ENCODE measurements at places on chromosomes 12 and 14.
A peak's percentile ranks its signal among the peaks of the same experiment; 100 is the strongest.

- DNase-seq = peak; percentile 52
Observed at GRCh38 chr12:68617160-68617926, 6.6 kb downstream of the RAP1B start.

- no peak for DNase-seq
Observed at GRCh38 chr14:85616886-85617285, 86.9 kb downstream of the FLRT2 start.

DNA sequence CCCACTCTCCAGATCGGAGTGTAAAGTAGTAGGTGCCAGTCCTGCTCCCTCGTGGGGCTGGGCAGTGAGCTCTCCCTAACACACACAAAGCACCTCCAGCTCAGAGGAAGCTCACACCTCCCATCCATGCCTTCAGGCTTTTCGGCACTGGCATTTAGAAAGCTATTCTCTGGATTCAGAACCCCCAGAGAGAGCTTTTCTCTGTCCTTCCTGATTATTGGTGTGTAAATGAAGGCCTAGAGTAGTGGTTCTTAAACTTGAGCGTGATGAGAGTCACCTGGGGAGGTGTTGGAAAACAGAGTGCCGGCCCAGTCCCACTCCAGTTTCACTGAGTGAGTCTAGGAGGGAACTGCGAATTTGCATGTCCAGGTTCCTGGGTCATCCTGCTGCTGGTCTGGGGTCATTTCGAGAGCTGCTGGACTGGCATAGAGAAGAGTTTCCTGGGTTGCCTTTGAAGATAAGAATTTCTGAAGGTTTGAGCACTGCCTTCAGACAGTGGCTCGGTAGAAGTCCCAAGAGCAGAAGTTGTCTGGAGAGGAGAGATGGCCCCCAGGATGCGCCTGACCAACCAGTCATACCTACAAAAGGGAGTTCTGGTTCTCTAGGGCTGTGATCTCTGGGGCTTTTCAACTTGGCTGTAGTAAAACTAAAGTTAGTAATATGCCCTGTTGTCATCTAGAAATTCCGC lies 15.1 kb downstream of the CD9 start:
- no peak for DNase-seq

GRCh38 chr12:84572196-84572595 lies 340.4 kb downstream of the SLC6A15 start:
- DNase-seq = no peak

DNA sequence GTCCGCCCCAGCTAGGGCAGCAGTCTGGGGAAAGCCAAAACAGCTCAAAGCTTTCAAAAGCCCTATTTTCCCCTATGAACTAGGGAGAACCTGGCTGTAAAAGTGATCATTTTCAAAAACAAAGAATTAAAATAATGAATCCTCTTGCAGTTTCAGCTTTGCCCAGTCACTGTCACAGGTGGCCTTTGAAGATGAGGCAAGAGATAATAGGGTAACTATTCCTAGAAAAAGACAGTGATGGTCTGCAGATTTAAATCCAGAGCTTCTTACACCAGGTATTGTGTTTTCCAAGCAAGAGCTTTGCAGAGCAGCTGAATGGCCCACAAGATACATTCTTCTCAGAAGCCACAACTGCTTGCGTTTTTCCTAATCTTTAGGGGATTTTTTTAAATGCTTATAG lies 80.2 kb upstream of the NUDT4 start:
- no peak for DNase-seq

DNA sequence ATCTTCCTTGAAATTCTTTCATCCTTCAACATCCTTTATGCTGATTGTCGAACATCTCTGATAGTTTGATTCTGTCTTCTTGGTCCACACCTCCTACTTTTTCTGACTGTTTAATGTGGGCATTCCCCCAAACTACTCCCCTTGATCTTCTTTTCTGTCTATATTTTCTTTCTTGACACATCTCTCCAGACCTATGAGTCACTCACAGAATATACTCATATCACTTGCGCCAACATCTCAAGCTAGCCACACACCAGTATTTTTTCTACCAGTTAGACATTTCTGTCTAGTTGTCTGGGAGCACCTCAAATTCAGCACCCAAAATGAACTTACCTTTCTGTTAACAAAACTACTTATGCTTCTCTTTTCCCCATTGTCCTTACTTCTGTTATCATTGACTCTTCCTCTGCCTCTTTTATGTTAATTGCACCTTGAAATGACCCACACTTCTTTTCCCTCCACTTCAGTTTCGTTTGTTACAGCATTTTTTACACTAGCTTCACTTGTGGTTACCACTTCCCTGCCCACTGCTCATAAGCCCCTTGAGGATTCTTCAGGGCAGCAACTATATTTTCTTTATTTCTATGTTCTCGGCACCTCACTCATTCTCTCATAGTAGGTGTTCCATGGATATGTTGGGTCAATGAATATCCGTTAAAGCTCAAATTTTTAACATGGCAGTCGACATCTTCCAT lies 33.5 kb downstream of the TSHR start:
- no peak for DNase-seq

GRCh38 chr14:93991212-93991611 lies 5.9 kb upstream of the CCDC197 start:
- DNase-seq = no peak

DNA sequence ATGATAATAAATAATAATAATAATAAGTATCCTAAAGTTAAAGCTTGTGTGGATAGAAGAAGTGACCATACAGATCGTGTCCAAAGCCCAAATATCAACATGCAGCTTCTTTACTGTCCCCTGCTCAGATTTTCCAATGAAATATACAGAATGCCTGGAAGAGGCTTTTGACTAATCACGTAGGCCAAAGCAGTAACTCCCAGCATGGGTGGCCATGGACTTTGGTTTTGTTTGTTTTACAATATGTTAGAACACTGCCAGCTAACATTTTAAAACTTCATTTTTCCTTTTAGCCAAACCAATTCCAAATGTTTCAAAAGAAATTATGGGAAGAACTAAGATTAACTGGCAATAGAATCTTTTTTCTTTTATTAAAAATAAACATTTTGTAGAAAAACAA lies 400.0 kb upstream of the FLRT2 start:
- DNase-seq = no peak

GRCh38 chr14:64763801-64764621 lies 59.8 kb downstream of the PLEKHG3 start:
- no peak for DNase-seq

DNA sequence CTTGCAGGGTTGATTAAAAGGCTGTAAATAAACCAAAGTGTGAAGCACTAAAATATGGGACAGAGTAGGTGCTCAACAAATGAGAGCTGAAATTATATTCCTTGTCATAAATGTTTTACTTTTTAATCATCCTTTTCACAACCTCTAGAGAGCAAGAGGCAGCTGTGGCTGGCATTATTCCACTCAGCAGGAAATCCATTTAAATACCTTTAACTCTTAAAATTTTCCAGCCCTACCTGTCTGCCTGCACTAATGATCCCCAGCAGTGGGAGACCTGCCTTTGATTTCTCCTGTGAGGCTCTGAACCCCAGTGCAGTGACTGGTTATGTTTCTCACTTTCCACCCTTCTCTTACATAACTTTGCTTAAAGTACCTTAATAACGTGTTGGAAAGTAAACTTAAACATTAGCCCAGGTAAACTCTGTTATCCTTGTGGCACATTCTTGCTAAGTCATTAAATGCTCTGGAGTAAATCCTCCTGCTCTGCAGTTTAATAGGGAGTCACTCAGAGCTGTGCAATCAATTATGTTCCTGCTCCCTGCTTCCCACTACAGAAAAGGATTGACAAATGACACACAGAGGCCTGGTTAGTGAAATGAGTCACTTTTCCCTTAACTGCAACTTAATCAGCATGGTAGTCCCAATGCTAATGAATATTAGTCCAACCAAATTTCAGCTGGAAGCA lies 755.7 kb upstream of the USP15 start:
- no peak for DNase-seq

- DNase-seq = no peak
Observed at GRCh38 chr12:14681190-14681589, 15.2 kb downstream of the GUCY2C start.

DNA sequence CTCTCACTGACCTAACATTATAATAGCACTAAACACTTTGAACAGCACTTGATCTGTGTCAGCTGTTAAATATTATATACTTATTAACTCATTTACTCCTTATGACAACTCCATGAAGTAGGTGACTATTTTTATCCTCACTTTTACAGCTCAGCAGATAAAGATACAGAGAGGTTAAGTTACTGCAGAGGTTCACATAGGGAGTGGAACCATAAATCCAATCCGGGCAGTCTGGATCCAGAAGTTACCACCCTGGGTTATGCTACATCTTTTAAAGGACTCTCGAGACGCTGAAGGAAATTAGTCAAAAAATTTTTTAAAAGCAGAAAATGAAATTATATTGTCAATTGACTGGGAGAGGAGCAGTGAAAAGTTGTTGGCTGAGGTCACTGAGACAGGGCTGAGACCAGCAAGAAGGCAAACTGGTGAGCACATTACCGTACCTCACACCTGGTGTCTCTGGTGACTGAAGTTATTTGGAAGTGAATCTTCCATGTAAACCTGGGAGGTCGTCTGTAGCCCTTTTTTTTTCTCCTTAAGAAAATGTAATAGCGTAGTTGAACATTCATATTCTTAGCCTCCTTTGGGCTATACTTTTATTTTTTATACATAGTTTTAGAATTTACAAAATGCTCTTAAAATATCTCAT lies 1.2 kb upstream of the RIMKLB start:
- no peak for DNase-seq

GRCh38 chr14:103848175-103849077 lies 1.1 kb upstream of the PPP1R13B start:
- no peak for DNase-seq

DNA sequence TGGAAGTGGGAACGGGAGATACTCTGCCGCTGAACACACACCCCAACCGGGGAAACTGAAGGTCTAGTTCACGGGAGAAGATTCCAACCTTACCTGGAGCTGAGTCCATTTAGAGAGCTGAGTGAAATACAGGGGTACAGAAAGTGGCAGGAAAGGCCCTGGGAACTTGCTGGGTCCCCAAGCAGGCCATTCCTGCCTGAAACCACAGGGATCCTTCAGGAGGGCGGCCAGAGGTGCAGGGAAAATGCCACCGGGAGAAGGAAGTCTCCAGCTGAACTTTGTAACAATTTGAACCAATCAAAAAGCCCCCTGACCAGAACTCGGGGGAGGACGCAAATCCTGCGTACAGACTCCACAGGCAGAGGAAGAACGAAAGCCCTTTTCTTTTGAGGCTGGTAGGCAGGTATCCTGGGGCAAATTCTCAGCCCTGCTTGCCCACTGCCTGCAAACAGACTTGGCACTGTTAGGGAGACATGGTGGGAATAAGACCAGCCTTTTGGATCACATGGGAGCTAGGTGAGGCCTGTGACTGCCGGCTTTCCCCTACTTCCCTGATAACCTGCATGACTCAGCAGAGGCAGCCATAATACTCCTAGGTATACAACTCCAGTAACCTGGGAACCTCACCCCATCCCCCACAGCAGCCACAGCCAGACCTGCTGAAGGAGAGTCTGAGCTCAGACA lies 170.9 kb downstream of the SEC23A start:
- DNase-seq = no peak

GRCh38 chr12:49577589-49578315 lies 9.8 kb upstream of the MCRS1 start:
- no peak for DNase-seq

- no peak for DNase-seq
Observed at GRCh38 chr12:75969768-75970167, 61.8 kb downstream of the PHLDA1 start.

GRCh38 chr12:132066345-132066685 lies 77.8 kb downstream of the DDX51 start:
- DNase-seq = no peak

- no peak for DNase-seq
Observed at GRCh38 chr12:82954064-82954463, 267.4 kb downstream of the TMTC2 start.

DNA sequence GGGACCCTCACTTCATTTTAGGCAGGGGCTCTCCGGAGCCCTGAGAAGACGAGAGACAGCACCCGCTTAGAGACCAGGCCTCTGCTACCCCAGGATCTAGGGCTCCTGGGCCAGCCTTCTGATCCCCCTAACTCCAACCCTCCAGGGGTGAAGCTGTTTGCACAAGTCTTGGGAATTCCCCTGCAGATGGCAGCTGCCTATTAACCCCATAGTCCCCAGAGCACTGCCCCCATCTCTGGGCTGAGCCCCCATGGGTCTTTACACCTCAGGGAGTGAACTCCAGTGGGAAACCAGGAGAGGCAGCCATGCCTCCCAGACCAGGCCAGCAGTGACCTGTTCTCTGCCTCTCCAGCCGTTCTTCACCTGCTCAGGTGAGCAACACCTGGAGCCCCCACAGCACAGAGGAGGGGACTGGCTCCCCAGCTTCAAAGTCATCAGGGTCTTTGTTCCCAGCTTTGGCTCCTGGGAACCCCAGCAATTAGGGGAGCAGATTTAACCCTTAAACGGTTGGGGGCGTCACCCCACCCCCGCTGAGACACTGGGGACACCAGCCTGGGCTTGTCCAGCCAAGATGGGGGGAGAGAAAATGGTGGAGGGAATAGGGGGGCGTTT lies 2.3 kb downstream of the WNT10B start:
- no peak for DNase-seq

- DNase-seq = no peak
Observed at GRCh38 chr14:25389948-25390347, 340.0 kb upstream of the STXBP6 start.

DNA sequence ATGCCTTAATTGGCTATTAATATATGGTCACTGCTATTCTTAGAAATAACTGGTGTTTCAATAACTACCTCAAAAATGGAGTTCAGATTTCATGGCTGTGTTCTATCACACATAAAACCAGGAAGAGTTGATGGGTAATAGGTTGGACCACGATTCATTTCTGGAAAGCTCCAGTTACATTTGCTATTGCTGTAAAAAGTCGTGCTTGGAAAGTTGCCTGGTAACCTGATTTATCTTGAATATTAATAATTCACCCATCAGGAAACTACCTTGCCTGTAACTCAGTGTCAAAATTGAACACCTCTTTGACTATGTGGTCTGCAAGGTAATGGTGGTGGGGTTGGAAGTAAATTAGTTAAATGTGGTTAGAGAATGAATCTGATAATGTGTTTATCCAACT lies 104.7 kb upstream of the IFNG-AS1 start:
- DNase-seq = no peak

- no peak for DNase-seq
Observed at GRCh38 chr12:9697619-9698018, 28.1 kb downstream of the CLEC2D start.

GRCh38 chr12:105748806-105749600 lies 389.8 kb downstream of the NUAK1 start:
- no peak for DNase-seq

Data from HS-5 (cell line).